ENCODE measurements at places on chromosomes 16 and 17.

DNA sequence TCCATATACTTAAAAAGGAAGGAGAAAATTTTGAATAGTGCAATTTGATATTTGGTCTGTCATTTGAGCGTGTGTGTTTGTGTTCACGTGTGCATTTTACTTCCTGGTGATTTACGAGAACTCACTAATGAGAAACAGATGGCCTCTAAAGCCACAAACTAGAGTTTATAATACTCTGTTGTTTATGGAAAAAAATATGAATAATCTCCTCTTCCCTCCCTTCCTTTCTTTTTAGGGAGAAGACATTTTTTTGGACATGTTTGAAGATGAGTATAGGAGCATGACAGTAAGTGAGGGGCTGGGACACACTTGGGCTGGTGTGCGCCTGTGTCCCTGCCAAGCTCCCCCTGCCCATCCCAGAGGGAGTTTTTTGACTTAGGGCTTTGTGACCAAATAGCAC is 102.7 kb downstream of the CLEC16A start:
- ATAC-seq = no peak

GRCh38 chr17:17107891-17108431 is 65.7 kb downstream of the MPRIP start:
- ATAC-seq = no peak

GRCh38 chr17:59600169-59600568 is 19.5 kb upstream of the CLTC start:
- no peak for ATAC-seq

GRCh38 chr16:11636172-11636721 is 32.0 kb upstream of the SNN start:
- no peak for ATAC-seq

DNA sequence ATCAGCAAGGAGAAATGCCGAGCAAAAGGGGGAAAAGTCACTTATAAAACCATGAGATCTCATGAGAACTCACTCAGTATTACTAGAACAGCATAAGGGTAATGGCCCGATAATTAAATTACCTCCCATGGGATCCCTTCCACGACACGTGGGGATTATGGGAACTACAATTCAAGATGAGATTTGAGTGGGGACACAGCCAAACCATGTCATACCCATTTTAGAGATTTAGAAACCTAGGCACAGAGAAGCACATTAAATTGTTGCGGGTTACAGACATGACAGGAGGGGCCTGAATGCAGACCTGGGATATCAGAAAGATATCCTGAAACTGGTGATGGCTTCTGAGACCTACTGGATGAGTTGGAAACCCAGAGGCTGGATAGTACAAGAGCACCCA is 20.1 kb downstream of the ARHGAP17 start:
- no peak for ATAC-seq

- ATAC-seq = no peak
Observed at GRCh38 chr16:30910427-30911029, 12.8 kb upstream of the FBXL19 start.

DNA sequence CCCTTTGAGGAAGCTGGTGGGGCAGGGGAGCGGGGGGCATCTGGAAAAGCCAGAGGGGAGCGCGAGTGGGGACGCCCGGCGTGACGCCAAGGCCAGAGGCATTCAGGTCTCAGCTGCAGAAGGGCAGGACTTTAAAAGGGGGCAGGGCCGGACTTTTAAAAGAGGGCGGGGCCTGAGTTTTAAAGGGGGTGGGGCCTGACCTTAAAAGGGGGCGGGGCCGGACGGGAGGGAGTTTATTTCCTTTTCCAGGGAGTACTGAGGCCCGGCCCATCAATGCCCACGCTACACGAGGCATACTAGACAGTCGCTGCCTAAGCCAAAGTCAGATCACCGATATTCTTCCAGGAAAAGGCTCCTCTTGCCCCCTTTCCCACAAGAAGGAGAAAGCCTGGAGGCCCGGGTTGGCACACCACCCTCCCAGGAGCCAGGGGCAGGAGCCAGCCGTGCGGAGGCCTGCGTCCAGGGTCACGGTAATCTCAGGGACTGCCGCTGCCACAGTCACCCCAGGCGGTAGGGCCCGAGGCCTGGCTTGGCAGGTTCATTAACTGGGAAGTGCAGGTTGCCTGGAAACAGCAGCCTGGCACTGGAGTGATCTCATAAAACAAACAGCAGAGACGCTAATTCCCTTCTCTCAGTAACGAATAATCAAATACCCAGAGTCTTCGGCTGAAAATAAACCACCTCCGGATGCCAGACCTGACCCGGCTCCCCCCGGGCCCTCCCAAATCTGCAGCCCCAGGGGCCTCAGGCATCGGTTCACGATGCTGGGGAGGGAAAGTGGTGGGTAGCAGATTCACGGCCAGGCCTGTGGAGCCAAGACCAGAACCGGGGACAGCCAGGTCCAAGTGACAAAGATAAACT is 90.7 kb downstream of the TIMM22 start:
- ATAC-seq = no peak

- ATAC-seq = no peak
Observed at GRCh38 chr16:58419241-58419990, 27.1 kb downstream of the GINS3 start.

DNA sequence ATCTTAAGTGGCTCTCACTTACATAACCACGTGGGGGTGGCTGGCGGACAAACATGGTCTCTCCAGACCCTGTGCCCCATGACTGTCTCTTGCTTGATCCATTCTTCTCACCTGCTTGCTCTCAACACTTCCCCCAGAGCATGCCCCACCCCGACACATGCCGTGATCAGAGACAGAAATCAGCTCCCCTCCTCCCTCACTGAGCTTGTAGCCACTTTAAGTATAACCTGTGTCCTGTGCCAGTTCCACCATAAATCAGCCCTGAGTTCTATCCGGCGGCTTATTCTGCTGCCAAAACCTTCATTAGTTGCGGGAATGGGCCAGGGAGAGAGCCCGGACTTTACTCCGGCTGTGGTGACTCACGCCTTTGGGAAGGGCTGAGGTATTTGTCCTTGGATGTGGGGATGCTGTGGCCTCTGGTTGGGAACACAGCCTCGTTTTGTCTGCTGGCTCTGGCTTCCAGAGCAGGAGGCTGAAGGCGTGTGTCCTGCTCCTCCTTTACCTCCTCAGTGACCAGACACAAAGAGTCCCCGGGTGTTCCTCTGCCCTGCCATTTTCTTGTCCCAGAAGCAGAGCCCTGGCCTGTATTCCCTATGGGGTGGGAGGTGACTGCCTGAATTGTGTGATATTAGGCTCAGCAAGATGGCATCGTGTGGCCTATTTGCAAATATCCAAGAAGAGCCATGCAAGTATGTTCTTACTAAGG is 21.1 kb downstream of the ANKRD40 start:
- no peak for ATAC-seq

DNA sequence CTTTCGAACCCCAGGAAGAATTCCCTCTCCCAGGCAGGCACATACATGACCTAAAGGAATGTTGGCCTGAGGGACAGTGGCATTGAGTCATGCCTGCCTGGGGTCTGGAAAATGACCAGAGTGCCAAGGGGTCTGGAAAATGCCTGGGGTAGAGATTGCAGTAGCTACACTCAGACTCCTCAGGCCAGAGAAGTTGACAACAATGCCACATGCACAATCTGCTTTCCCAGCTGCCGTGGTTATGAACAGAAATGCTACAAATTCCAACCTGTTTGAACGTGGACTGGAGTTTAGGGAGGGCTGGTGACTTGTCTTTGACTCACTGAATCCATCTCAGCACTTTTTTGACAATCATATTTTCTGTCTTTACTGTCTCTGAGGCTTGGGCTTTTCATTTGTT is 250.0 kb downstream of the ABCC12 start:
- ATAC-seq = no peak

DNA sequence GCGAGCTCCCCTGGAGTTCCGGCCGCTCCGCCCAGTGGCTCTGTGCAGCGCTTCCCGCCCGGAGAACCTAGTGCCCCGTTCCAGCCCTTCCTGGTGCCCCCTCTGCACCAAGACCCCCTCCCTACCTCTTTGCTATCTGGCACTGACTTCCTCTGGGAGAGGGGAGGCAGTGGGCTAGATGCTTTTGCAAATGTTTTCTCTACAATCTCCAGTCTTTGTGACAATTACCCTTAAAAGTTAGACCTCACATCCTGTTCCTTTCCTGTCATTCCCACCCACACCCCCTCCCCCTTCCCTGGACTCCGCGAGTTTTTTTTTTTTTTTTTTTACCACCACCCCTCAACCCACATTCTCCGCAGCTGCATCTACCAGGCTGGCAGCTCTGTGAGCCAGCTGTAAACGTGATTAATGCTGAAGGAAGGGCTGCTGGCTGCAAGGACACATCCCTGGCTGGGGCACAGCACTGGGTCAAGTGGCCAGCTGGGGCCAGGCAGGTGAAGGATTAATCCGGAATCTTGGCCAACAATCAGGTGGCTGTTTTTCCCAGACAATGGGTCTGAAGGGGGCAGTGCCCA is 101.5 kb downstream of the MGAT5B start:
- ATAC-seq = no peak

GRCh38 chr16:69406780-69407331 is 17.6 kb upstream of the CYB5B start:
- ATAC-seq = no peak

DNA sequence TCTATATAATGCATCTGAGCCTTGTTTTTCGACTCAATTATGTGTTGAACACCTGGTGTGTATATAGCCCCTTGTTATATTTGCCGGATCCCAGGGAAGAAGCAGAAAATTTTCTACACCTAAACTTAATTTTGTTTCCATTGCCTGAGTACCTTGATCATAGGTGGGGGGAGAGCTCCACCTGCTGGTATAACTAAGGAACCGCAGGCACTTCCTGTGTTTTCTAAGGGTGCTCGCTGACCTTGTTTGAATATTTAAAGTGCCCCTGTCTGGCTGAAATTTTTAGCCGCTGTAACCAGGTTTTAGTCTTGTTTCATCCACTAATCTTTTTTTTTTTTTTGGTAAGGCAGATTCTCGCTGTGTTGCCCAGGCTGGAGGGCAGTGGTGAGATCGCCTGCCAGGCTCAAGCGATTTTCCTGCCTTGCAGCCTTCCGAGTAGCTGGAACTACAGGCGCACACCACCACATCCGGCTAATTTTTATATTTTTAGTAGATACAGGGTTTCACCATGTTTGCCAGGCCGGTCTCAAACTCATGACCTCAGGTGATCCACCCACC is 6.5 kb upstream of the NUBP1 start:
- ATAC-seq = peak; percentile 78

DNA sequence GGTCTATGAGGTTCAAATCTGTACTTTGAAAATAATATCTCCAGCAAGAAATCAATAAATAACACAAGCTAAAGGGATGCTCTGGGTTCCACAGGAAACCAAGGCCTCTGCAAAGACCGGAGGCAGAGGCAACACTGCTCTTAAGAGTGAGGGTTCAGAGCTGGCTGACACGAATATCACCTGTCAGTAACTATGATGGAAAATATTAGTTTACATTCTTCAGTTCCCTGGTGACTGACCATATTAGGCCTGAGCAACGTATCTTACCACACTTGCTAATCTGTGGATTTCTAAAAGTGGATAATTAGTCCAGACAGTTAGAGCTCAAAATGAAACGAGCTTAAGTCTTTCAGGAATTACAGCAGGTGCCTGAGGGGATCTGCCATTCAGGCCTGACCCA is 459.3 kb downstream of the HS3ST3B1 start:
- peak; percentile 83 for ATAC-seq

- ATAC-seq = no peak
Observed at GRCh38 chr17:10463402-10463801, 6.0 kb downstream of the MYH4 start.

GRCh38 chr17:47745037-47745380 is 12.0 kb downstream of the TBX21 start:
- peak; percentile 21 for ATAC-seq

Measured in stimulated activated memory B cell treated with anti-CD40 and anti-IgM and Interleukin-4, amounts not matched to agents 10 μg/mL and 1 μg/mL and 100 μg/mL, for 72 hours (primary cell).